ENCODE measurements at places on chromosomes 7 and 10.

DNA sequence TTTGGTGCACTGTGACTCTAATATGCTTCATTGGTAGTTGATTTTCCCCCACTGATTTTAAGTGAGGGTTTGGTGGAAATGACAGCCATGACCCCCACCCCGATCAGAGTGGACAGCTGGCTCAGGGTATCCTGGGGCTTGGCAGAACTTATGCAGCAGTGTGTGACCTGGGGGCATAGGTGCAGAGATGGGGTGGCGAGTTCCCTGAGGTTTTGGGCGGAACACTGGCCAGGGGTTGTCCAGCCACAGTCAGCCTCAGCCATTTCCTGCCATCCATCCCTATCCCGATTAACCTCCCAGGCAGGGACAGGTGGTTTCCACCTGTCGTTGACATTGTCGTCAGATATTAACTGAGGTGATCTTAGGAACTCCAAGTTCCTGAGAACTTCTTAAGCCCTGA is 155.8 kb upstream of the CHST15 start:
- DNase-seq: no peak

- DNase-seq: peak; percentile 80
Observed at GRCh38 chr10:77974396-77975074, 48.0 kb upstream of the DLG5 start.

DNA sequence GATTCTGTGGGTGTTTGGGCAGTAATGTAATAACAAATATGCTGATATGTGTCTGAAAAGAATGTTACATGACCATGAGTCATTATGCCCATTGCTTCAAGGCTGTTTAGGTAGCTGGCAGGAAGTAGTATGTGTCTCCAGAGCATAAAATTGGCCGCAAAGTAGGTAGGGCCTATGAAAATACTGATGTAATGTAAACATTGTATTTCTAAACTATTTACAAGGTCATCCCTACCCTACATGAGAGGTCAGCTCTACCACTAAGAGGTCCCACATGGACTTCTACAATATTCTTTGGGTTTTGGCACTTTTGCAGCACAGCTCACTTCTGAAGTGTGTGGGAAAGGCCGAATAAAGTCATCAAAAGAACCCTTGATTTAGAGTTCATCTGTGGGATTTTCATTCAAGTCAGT is 301.9 kb downstream of the AHR start:
- DNase-seq: no peak

GRCh38 chr7:154914996-154915380 is 87.9 kb downstream of the PAXIP1 start:
- DNase-seq: peak; percentile 54

- no peak for DNase-seq
Observed at GRCh38 chr7:108686494-108686893, 116.8 kb downstream of the DNAJB9 start.

GRCh38 chr10:21388589-21388988 is 136.9 kb downstream of the SKIDA1 start:
- DNase-seq: no peak

- no peak for DNase-seq
Observed at GRCh38 chr10:118531105-118531852, 64.2 kb downstream of the PRLHR start.

DNA sequence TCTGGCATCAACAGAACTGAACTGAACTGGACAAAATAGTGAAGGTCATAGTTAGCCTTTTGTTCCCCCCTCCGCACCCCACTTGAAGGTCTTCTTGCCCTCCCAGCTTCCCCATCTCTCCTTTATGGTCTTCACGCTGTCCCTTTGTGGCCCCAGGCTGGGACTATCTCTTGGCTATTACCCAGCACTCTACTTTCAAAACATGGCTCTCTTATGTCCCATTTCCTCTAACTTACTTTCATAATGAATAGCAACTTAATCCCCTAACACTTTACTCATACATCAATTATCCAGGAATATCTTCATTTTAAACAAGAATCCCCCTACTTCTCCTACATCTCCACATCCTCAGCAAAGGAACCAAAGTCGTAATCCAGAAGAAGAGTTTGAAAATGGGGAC is 135.3 kb upstream of the ITGB1 start:
- DNase-seq: no peak

DNA sequence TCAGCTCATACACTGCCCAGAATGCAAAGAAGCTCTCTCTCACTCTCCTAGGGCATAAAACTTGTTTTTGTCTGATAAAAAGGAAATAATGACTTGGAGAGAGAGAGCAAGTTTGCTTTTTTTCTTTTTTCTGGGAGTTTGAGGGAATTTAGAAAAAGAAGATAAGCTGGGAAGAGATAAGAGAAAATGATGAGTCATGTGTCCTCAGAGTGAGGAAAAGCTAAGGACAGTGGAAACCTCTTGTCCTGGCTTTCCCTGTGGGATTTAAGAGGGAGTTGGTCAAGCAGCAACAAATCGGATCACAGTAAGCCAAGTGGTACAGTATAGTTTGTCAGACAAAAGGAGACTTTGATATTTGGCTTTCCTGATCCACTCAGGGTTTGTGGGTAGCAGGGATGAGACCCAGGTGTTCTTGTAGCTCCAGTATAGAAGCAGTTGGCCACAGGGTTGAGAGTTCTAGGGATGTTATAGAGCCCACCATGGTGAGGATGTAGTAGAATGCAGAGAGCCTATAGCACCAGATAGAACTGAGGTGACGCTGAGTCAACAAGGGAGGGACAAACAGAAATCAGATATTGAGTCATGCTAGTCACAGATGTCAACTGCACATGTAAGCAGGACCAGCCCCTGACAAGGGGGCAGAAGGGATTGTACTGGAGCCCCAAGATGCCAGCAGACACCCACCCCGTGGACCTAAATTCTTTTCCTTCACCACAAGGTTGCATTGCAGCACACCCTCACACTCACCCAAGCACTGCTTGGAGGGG is 219.3 kb upstream of the TAC1 start:
- no peak for DNase-seq

DNA sequence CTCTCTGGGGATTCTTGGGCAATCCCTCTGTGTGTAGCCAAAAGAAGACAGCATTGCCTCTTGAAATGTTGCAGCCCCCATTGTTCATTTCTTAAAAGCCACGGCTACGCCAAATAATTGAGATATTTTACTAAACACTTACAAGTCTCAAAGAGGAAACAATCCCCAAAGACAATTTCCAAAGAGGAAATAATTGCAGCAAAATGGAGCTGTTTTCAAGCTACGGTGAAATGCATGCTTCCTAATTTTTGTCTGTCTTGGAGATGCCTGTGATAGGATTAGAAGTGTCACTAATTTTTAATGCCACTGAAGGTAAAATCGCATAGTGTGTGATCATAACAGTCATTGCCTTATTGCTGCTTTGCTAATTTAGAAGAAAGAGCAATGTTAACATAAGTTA is 72.9 kb upstream of the NAMPT start:
- DNase-seq: no peak

GRCh38 chr10:12022580-12023257 is 19.9 kb downstream of the UPF2 start:
- DNase-seq: no peak

- no peak for DNase-seq
Observed at GRCh38 chr10:109071539-109071938, 851.8 kb downstream of the XPNPEP1 start.

DNA sequence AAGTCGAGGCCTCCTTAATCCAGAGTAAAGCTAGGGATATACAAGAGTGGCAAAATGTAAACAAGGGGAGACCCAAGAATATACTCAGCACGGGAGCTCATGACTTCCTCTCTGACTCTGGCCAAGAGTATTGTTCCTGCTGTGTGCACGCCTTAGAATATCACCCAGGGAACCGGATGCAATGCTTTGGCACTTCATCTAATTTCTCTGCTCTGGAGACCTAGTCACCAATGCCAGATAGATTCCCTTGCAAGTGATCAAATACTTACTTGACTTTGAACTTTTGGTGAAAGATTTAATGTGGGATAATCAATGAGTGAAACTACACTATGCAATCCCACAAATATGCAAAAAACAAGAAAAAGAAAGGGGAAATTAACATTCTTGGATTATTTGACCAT is 695.5 kb downstream of the INHBA start:
- no peak for DNase-seq

DNA sequence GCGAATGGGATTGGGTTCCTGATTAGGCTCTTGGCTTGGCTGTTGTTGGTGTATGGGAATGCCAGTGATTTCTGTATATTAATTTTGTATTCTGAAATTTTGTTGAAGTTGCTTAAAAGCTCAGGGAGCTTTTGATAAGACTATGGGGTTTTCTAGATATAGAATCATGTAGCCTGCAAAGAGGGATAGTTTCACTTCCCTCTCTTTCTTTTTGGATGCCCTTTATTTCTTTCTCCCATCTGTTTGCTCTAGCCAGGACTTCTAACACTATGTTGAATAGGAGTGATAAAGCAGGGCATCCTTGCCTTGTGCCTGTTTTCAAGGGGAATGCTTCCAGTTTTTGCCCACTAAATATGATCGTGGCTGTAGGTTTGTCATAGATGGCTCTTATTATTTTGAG is 40.4 kb upstream of the MPP7 start:
- no peak for DNase-seq

- DNase-seq: no peak
Observed at GRCh38 chr10:103781329-103782061, 73.9 kb downstream of the SH3PXD2A start.

GRCh38 chr10:60974463-60975149 is 30.6 kb upstream of the RHOBTB1 start:
- DNase-seq: no peak

DNA sequence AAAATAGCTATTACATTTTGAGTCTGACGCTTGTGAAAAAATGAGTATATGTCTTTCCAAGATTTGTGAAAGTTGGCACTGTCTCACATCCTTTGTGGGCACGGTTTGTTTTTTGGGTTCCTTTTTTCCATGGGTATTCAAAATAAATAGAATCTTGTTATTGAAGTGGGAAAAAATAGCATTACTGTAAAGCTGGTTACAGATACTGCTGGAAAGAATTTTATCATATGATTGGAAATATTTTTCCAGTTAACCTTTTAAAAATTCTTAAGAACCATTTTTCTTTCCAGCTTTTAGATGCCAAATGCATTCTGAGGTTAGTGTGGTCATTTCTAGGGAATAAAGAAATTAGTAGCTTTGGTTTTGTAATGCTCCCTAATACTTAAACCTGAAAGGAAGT is 11.4 kb downstream of the NET1 start:
- no peak for DNase-seq

DNA sequence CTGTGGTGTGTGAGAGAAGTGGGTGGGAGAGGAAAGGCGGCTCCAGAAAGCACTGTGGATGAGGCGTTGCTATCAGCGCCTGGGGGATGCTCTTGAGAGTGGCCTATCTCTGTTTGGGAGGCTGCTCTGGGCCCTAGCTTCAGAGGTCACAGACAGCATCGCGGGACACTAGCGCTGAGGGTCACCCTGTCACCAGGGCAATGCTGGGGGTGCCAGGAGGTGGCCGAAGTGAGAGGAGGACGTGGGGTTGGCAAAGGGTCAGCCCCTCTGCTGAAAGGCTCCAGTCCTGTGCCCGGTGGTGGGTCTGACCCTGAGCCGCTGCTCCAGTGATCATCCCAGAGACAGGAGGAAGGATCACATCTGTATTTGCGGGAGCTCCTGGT is 3.0 kb upstream of the TACR2 start:
- DNase-seq: no peak

GRCh38 chr7:128408709-128409595 is 830 bp downstream of the IMPDH1 start:
- no peak for DNase-seq

GRCh38 chr7:105691082-105691679 is 109.9 kb upstream of the EFCAB10 start:
- DNase-seq: peak; percentile 42

DNA sequence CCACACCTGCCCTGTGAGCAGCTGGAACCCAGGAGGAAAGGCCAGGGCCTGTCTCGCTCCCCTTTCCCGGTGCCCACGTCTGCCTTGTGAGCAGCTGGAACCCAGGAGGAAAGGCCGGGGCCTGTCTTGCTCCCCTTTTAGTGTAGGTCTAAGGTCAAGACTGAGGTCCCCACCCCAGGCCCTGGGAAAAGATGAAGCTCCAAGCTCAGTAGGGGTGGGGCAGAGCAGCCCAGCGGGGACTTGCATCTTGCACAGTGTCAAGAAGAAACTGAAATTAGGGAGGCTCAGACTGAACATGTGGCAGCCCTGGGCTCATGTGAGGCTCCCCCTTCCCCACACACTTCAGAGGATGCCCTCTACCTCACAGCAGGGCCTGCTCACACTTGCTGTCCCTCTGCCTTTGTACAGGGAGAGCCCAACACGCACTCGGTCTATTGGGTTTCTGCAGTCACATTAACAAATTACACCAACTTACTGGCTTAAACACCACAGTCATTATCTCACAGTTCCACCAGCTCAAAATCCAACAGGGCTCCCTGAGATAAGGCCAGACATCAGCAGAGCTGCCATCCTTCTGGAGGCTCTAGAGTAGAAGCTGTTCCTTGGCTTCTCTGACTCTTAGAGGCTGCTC is 12.4 kb downstream of the POLL start:
- no peak for DNase-seq

GRCh38 chr10:49068672-49069217 is 46.6 kb downstream of the VSTM4 start:
- no peak for DNase-seq

DNA sequence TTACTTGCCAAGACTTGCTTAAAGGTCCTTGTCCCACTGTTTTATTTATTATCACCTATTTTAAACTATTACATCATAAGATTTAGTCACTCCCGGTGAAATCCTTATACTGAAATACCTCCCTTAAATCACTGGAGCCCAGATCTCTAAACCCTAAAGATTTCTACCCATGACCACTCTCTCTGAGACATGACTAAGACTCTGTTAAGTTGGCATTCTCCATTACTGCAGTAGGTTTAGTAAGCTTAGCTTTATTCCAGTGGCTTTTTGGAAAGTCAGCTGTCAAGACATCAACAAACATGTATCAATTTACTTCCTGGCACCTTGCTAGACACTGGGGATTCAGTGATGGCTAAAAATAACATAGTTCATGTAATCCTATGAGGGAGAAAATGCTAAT is 874.2 kb downstream of the KCNMA1 start:
- no peak for DNase-seq

DNA sequence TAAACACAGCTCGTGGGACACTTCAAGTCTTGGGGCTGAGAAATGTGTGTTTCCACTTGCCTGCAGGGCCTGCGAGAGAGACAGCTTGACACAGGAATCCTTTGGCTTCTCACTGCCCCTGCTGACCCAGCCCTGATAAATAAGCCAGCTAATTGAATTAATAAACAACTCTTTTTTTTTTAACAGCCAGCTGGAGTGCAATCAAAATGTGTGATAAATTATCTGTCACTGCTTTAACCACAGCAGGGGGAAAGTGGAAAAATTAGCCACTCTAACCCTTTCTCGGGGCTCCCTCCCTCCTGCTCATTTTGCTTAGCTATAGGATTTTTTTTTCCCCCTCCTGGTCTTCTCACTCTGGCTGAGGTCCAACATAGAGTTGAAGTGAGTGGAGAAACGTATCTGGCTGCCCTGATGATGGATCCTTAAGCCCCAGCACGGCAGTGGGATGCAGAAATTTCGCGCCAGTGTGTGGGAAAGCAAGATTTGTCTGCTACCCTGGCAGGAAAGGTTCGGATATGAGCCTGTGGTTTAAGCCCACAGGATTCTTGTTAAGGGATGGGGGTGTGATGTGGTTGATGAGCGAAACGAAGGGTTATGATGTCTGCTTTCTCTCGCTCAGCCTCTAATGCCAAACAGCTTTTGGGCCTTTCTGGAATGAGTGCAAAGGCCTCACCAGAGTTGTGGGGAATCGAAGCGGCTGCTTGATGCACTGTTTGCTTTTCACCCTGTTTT is 173.8 kb downstream of the TRIL start:
- DNase-seq: no peak

All from H9 (cell line).